SHP77 treated with DMSO at 0.1 percent for 48 hours (cell line): ENCODE measurements at places on chromosomes 6 and 20.

DNA sequence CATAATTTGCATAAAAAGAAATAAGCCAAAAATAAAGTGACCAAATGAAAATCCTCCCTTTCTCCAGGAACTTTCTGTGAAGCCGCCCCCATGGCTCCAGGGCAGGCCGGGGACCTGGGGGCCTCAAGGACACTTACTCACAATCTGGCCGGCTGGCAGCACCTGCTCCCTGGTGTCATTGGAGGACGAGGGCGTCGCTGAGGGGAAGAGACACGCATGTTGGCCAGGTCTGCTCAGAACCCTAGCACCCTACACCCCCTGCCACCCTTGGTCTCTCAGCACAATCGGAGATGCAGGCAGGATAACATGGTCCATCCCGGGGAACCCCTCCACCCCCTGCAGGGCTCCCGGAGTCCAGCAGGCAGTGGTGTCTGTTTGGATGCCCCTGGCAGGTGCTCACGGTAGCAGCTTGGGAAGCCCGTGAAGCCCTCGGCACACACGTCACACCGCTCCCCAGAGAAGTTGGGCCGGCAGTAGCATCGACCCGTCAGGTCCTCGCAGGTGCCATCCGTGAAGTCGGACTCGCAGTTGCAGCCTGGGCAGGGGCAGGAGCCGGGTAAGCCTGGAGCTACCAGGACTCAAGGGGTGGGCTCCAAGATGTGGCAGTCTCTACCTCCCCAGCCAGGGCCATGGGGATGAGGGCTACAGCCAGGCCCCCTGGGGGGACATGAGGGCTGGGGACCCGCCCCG is 21.3 kb downstream of the LAMA5 start:
- no peak for DNase-seq

GRCh38 chr6:119285908-119286625 is 63.5 kb downstream of the MAN1A1 start:
- no peak for DNase-seq

GRCh38 chr6:4155848-4156466 is 20.6 kb upstream of the ECI2 start:
- DNase-seq = peak; percentile 41

DNA sequence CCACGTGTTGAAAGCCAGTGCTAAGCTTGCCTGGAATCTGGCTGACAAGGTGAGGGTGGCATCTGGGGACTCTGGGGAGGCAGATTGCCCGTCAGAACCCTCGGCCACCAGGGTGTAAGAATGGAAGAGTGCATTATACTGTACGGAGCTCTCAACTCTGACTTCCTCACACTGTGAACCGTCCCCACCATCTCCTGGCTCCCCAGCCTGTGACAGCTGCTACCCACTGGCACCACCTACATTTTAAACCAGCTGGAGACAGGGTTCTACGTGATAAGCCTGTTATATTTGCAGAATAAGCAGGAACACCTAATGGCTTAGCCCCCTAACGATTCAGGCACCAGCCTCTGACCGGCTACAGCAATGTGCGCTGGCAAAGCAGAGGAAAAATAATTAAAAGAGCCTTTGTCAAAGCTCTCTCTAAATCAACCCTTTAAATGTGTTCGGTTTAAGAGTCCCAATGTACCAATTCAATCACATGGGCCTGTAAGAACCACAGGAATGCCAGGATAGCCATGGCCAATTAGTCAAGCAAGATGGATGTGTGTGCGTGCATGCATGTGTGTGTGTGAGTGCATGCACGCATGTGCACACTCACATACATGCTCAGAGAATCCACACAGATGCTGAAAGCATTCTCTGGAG is 89.1 kb upstream of the TAB2 start:
- no peak for DNase-seq

GRCh38 chr20:58081846-58082245 is 146.6 kb downstream of the ANKRD60 start:
- DNase-seq = no peak

DNA sequence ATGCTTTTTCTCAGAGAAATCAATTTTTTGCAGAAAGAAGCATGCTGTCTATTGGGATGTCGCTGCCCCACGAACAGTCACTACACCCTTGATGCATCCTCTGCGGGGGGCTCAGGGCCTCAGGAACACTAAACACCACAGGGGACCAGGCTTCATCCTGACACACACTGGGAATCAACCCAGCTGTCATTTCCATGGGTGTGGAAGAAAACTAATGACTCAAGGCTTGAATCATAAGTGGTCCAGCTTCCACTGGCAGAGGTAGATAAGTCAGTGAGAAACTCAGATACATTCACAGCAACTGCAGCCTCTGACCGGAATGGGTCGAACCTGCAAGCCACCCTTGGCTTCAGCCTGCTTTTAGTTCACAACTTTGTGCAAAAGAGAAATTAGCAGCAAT is 81.3 kb upstream of the SPTLC3 start:
- no peak for DNase-seq

DNA sequence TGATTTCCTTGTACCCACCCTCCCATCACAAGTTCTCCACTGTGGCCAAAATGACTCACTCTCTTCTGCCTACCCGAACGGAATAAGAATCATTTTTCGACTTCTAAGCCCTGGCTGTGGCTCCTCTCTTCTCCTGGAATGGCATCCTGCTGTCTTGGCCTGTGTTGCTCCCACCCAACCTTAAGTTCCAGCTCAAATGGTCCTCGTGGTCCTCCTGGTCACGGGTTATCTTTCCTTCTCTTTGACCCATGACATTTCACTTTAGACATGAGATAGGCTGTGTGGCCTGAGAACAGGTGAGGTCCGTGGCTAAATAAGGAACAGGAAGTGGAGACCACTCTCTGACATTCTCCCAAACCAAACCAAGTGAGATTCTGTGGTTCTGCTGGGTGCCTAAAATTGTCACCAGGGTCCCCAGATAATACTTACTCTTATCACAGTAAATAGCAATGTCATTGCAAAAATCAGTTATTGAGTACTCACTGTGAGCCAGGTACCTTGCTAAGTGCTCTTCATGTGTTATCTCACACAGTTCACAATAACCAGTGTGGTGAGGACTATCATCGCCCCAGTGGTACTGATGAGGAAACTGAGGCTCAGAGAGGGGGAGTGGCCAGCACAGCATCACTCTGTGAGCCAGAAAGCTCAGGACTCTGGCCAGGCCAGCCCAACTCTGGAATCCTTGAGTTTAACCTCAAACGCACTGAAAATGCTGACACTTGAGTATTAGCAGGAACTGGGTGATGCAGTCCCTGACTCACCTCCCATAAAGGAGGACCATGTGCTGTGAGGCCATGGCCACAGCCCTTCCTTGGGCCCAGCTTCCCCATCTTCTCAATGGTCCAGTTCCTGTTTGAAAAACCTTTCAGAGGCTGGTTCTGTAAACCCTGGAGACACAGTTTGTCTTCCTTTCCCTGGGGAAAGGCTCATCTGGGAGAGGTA is 74.8 kb upstream of the SIRPA start:
- no peak for DNase-seq

DNA sequence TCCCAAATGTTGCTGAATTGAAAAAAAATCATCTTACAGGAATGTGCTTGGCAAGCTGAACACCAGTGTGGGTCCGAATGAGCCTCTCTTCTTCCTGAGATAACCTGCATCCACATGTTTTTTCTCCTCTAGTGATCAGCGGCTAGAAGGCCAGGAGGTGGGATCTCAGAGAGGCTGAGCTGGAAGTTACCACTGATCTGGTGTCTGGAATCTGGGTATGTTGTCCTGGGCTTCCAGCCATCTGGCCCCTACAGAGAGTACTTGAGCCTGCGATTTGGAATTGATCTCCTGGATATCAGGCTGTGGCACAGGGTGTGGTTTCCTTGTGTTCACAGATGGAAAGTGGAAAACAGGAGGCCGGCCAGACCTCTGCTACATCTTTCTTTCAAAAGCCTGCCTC is 35.9 kb downstream of the SULF2 start:
- no peak for DNase-seq

GRCh38 chr6:142637624-142638351 is 307.2 kb downstream of the HIVEP2 start:
- no peak for DNase-seq

- no peak for DNase-seq
Measured at GRCh38 chr20:24638591-24639548, 169.4 kb downstream of the SYNDIG1 start.

DNA sequence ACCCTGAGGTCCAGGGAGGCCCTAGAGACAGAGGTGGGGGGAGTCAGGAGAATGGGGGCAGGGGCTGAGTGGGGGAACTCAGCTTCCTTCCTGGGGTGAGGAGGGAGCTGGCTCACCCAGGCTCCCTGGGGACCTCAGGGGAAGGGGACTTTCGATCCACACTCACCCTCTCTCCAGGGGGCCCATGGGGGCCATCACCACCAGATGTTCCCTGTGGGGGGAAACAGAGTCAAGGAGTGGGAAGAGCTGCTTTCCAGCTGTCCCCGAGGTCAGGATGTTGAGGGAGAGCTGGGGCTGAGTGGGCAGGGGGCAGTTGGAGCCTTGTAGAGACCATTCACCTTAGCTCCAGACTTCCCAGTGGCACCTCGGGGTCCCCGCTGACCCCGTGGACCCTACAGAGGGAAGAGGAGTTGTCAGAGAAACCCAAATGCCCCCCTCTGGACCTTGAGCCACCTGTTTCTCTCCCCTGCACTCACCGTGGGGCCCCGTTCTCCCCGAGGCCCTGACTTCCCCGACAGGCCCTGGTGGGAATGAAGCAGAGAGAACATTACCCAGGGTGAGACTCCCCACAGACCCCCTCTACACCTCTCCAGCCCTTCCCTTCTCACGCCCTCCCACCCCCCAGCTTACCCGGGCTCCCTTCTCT is 18.6 kb downstream of the COL11A2 start:
- no peak for DNase-seq

DNA sequence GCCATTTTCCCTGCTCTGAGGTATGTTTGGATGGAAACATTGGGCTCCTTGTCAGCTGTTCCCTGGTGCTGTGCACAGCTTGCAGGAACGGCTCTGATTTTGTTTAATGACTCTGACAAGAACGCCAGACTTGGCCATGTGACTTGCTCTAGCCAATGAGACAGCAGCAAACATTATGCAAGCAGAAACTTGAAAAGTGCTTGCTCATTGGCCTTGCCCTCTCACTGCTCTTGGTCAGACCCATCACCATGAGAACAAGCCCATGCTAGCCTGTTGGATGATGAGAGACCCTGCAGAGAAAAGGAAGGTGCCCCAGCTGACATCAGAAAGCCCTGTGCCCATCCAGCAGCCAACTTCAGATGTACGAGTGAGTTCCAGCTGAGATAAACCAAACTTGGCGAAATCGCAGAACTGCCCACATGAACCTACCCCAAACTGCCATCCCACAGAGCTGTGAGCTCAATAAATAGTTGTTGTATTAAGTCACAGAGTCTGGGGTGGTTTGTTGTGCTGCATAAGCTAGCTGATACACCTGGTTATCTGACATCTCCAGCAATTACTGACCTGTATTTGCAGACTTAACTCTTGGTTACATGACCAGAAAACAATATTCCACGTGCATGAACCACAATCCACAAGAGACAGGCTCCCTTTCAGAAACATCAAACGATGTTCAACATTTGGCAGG is 96.9 kb downstream of the JPH2 start:
- peak; percentile 56 for DNase-seq

DNA sequence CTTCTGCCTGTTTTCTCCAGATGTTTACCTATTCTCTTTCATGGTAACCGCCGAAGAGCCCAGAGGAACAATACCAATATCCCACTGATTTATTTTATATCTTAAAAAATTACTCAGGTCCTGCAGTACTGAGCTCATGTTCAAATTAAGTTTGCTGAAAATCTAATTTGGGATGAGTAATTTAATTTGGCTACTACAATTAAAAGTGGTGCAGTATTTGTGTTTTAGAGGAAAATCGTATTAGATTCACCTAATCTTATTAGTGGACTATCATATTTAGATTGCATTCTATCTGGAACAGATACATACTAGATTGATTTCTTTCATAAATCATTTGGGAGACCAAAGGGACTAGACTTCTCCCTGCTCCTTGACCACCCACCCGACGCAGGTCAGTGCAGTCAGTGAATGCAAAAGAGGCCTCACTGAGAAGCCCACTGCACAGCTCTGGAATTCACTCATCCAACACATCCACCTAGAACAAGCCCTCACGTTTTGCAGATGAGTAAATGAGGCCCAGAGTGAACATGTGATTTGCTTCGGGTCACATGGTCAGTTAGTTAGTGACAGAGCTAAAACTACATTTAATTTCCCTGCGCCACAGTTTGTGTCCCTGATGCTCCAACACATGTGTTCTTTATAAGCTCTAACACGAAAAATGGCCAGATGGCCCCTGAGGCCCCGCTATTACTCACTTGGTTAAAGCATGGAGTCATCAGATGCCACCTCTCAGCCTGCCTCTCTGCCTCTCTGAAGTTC is 101.8 kb downstream of the TRERF1 start:
- DNase-seq = no peak

DNA sequence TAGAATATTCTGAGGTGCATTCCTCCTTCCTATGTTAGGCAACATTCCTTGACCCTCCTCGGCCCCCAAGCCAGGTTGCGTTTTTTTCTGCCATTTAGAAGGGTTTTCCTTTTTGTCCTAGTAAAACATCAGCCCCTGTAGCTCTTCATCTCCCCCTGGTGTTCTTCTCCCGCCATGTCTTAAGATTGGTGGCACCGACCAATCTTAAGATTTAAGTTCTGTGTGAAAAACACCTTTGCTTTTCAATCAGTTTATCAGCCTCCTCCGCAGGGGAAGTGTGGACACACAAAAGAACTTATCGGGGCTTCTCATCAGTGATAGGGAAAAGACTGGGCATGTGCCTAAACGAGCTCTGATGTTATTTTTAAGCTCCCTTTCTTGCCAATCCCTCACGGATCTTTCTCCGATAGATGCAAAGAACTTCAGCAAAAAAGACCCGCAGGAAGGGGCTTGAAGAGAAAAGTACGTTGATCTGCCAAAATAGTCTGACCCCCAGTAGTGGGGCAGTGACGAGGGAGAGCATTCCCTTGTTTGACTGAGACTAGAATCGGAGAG is 719 bp upstream of the EDN1 start:
- DNase-seq = no peak

- no peak for DNase-seq
Measured at GRCh38 chr6:162721404-162721687, 6.2 kb downstream of the PRKN start.

- no peak for DNase-seq
Measured at GRCh38 chr20:7231303-7231702, 463.8 kb downstream of the BMP2 start.

- DNase-seq = no peak
Measured at GRCh38 chr6:110509617-110510241, 33.3 kb upstream of the SLC22A16 start.

DNA sequence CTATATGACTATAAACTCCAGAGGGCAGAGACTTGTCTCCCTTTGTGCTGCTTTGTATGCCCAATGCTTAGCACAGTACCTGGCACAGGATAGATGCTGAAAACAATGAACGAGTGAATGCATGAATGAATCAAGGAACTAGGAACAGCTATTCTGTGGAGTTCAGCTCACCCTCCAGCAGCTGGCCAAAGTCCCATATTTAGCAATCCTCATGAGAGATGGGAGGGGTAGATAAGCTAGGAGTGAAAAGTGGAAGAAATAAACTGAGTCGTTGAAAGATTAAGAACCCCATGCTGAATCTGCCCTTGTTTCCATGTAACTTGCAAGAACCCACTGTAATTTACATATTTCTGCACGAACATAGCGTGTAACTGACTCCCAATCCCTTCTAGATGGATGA is 106.5 kb downstream of the MAFB start:
- no peak for DNase-seq

GRCh38 chr20:44747166-44748004 is 1.7 kb downstream of the KCNK15 start:
- peak; percentile 56 for DNase-seq

GRCh38 chr20:48635791-48636267 is 192.0 kb downstream of the PREX1 start:
- DNase-seq = peak; percentile 49
